ENCODE measurements at places on chromosomes 5 and 9.

DNA sequence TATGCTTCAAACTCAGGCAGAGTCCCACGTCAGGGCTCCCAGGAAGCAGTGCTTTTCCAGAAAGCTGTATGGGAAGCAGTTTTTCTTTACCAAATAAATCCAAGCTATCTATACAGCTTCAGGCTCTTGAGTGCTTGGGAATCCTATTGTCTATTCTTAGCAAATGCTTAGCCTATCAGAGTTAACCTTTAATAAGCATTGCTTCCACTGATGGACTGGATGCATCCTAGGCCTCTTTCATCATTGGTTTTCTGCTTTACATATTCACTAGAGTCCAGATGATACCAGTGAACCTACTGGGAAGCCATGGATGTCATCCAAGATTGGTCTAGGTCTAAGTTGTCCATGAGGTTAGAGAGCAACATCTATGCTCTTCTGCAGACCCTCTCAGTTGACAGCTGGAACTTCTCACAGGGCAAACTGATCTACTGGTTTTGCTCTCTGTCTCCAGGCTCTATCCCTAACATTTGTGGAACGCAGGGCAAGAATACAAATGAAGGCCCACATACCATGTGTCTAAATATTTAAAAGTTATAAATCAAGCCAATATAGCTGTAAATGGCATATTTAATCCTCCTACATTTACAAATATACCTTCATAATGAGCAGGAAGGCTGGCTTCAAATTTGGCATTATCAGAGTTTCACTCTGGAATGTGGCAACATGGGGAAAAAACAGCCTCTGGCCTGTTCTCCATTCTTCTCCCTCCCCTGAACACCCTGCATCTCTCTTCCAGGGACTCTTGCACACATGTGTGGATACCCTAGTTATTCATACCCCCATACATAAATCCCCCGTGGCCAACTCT, 49.8 kb upstream of the PLPP1 start:
- DNase-seq = no peak

GRCh38 chr5:84378961-84379360, 5.7 kb downstream of the EDIL3 start:
- DNase-seq = no peak

GRCh38 chr9:89721176-89721700, 116.4 kb downstream of the GADD45G start:
- no peak for DNase-seq

GRCh38 chr5:167701051-167701450, 590.4 kb upstream of the WWC1 start:
- no peak for DNase-seq

DNA sequence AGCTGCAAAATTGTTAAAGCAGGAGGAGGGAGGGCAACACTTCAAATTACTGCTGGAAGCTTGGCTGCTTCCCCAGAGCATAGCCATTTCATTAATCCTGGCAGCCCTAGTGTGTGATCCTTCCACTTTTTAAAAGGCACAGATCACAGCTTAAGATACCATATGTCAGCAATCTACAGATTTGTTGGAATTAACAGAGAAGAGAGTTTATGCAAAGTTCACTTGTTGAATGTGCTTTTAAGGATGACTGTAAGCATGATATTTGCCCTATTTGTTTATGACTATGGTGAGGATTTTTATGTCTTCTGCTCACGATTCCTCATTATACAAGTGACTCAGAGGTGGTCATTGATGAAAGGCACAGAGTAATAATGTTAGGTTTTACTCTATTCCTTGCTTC, 156.0 kb upstream of the CDKN2B start:
- DNase-seq = no peak

DNA sequence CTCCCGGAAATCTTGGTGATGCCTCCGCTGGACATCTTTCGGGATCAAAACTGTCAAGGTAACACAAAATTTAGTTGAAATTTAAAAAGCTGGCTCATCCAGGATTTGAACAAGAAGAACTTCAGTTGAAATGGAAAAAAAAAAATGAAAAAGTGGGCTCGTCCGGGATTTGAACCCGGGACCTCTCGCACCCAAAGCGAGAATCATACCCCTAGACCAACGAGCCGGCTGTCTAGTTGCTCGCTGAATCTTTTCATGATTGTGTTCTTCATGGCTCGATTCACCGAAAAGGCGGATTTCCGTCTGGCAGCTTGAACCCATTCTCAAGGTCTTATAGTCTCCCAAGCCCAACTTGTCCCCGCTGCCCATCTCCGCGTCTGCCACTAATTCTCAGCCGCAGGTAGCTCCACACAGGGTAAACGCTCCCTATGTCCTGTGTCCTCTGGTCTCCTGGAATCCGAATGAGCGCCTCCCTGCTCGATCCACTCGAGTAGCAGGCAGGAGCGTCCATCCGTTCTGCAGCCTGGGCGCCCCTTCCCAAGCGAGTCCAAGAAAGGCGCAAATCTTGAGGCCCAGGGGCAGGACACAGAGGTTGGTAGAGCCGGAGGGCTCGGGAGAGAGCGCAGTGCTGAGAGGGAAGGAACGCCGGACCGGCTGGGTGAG, 16.2 kb downstream of the TRIM7 start:
- DNase-seq = peak; percentile 92

- no peak for DNase-seq
Observed at GRCh38 chr5:151072630-151073025, 8.2 kb downstream of the TNIP1 start.

GRCh38 chr9:124841075-124841821, 12.0 kb upstream of the WDR38 start:
- DNase-seq = no peak

DNA sequence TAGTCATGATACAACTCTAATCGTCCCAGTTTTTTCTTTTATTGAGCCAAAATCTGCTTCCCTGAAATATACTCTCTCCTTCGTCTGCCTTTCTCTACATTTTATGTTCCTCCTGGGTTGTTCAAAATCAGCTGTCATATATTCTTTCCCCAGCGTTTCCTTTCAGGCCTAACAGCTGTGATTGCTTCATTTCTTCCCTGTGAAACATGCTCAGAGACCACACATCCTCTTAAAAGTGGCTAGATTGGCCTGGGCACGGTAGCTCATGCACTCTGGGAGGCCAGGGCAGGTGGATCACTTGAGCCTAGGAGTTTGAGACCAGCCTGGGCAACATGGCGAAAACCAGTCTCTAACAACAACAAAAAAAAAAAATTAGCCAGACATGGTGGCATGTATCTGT, 25.1 kb downstream of the NFX1 start:
- no peak for DNase-seq

DNA sequence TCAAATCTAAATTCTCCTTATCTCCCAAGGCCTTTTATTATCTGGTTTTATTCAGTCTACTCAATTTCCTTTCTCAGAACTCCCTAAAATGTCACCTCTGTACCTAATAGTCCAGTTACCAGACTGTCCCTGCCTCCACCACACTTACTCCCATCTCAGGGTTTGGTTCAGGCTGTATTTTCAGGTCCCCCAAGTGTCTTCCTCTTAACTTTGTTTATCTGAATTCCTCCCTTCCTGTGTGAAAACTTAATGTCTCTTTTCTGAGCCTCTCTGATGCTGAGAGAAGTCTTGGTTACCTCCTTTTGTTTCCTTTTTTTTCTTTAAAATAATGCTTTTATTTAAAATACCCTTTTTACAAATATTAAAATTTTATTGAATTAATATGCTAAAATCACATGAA, 133.4 kb downstream of the PAM start:
- no peak for DNase-seq

DNA sequence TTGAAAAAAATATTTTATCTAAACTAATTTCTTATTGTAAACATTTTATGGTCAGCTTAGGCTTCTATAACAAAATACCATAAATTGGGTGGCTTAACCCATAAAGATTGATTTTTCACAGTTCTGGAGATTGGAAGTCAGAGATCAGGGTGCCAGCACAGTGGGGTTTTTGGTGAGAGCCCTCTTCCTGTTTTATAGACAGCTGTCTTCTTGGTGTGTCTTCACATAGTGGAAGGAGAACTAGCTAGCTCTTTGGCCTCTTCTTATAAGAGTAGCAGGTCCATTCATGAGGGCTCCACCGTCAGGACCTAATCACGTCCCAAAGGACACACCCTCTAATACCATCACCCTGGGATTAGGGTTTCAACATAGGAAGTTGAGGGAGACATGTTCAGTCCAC, 26.6 kb downstream of the OTULINL start:
- no peak for DNase-seq

DNA sequence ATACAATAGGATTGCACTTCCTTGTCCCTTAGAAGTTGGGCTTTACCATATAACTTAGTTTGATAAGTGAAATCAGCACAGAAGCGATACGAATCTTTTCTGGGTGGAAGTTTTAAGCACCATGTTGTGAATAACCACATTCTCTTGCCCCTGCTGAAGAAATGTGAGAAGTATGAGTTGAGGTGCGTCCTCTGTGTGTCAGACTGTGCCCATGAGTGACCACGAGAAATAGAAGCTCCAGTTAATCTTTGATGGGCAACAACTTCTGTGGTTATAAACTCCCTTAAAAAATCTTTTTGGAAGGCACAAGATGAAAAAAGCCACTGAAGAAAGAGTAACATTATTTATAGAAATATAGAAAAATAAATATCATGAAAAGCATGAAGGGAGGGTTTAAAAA, 668.2 kb downstream of the DTWD2 start:
- no peak for DNase-seq

DNA sequence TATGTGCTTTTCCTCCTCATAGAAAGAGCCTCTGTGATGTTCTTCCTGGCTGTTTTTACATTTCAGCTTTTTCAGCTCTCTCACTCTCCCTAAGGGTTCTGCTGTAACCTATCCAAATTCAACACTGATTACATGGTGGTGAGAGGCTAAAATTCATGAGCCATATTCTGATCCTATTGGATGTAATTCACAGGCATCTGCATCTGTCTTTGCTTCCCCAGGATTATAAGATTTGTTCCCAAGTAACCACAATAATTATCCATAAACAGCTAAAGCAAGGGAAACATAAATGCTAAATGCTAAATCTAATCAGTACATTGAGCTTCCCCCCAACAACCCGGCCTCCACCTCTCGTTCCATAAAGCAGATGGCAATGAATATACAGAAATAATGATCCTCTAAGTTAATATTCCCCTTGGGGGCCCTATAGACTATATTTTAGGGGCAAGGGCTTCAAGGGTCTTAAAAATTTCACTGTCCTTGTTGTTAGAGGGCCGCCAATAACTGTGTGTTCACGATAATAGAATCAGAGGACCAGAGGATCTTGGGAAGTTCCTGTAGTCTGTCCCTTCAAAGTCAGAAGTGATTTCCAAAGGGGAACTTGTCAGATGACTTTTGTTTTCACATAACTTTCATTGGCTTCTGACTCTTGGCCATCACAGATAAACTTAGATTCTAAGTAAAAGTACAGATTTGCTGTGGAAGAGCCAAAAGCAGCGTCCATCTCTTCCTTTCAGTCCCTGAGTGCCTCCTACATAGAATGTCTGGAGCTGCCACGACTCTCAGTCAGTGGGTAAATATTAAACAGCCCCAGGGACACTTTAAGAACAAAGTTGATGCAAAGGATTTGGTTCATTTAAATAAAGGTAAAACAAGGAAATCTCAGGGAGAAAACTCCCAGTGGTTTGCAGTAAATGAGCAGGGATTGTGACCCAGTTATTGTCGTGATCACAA, 125.6 kb downstream of the ALDH1A1 start:
- no peak for DNase-seq

DNA sequence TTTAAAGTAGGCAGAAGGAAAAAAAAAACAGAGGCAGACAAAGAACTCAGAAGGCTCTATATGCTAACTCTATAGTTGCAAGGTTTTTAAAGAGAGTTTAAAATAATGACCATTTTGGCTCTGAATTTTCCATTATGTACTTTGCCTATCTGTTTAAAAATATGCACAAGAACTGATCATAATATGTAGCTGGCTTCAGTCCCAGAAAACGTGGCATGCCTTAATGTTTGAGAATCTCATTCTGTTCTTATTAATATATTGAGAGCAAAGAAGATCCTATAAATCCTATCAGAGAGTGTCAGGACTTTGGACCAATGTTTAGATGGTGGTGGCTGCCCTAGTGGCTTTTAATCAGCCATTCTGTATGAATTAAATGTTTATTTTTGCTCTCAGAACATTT, 121.5 kb downstream of the JMY start:
- DNase-seq = no peak

- peak; percentile 9 for DNase-seq
Observed at GRCh38 chr5:171845857-171846256, 60.2 kb downstream of the SMIM23 start.

DNA sequence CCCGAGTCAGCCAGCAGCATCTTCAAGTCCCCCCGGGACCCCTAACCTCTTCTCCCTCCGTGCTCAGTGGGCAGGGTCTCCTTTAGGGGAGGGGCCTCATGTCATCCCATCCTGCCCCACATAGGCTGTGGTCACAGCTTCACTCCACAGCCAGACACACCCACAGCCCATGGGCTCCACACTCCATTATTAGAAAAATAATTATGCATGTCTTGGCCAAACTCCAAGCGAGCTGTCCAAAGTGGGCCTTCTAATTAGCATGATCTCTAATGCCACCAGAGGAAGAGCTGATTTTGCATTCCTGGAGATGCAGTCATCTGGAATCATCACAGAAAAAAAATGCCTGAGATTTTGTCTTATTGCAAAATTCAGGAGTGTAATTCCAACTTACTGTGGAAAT, 418.2 kb downstream of the IRX2 start:
- no peak for DNase-seq

GRCh38 chr9:137435381-137435891, 5.7 kb downstream of the ENTPD8 start:
- no peak for DNase-seq

GRCh38 chr9:9790216-9790872, 822.5 kb downstream of the PTPRD start:
- peak; percentile 65 for DNase-seq

DNA sequence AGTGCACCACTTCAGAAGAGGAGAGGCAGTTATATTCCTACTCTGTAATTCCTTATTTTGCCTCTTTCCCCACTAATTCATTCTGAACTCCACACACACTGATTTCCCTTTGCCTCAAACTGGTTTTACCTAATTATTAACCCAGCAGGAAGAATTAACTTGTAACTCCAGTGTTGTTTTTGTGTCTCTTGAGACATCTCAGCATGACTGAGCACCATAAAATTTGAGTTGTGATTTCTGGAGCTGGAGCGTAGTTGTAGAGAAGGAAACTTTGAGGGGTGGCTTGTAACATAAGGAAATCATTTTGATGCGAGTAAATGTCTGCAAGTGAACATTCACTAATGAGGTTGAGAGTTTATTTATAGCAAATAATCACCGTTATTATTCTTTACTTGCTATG, 265.2 kb downstream of the TMEM38B start:
- no peak for DNase-seq

- DNase-seq = no peak
Observed at GRCh38 chr5:541539-542318, 17.5 kb upstream of the SLC9A3 start.

DNA sequence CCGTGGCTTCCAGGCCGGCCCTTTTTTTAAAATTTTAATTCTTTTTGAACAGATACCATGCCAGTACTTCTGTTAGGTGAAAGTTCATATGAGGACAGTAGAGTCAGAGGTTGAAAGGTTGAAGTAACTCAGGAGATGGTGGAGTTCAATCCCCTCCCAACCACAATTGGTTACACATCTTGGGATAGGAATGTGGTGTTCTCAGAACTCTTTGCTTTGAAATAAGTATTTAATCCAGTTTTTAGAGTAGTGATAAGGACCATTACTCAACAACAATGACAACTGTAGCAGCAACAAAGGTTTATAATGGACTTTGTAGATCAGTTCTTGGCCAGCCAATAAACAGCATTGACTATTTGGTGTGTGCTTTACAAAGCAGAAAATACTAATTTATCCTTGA, 116.0 kb downstream of the ARHGAP26 start:
- DNase-seq = no peak

GRCh38 chr9:126503333-126504085, 110.2 kb upstream of the LMX1B start:
- no peak for DNase-seq

GRCh38 chr9:112500842-112501241, 14.2 kb downstream of the KIAA1958 start:
- no peak for DNase-seq

GRCh38 chr9:17425384-17425783, 153.5 kb upstream of the SH3GL2 start:
- DNase-seq = no peak
